ENCODE measurements at places on chromosomes 3 and 15.

DNA sequence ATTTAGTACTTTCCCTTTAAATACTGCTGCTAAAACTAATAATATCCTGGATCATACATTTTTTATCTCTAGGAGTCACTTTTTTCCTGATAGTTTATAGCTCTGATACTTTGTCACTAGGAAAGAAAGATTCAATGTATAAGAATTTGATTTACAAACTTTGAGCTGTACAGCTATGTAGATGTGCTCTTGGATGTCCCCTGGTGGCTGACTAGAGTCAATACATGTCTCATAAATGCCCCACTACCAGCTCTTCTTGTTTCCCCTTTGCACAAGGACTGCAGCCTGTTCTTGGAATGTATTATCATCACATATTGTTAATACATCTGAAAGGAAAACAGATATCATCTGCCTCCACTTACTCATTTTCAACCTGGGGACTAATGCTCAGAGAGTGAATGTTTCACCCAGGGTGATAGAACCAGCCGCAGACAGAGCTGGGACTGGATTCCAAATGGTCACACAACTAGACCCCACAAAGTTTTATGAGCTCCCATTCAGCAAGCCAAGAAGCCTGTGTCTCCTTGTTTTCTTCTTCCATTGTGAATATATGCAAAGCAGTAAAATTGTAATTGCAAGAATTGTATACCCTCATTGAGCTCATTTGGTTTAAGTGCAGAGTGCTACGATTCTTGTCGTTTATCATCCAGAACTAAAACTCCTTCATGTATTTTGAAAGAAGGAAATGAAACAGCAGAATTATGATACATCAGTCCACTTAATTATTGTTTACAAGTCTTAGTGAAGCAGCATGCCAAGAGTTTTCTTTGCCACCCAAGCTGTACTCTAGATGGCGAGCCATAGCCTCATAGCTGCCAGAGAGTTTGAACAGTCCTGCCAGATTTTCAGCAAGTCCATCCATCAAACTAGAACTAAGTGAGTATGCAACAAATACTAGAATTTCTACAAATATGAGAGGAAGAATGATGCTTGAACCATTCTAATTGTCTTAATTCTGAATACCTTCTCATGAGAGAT, 261.6 kb upstream of the LMCD1 start:
- DNase-seq = peak; percentile 44

DNA sequence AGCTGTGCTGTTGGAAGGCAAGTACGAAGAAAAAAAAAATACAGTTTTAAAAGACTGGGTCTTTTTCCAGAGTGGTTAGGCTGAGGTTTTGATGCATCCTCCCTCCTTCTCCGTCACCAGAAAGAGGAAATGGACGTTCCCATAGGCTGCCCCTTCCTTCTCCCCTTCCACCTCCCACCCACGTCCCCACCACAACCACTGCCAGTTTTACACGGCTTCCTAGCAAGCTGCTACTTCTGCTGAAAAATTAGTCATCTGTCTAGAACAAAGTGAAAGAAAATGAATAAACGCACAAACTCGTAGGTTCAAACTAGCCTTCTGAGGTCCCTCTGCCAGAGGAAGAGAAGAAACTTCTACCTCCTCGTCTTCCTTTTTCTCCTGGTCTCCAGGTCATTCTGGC, 71.6 kb upstream of the RPL35A start:
- peak; percentile 31 for DNase-seq

GRCh38 chr3:13718000-13718399, 161.9 kb downstream of the WNT7A start:
- DNase-seq = no peak

DNA sequence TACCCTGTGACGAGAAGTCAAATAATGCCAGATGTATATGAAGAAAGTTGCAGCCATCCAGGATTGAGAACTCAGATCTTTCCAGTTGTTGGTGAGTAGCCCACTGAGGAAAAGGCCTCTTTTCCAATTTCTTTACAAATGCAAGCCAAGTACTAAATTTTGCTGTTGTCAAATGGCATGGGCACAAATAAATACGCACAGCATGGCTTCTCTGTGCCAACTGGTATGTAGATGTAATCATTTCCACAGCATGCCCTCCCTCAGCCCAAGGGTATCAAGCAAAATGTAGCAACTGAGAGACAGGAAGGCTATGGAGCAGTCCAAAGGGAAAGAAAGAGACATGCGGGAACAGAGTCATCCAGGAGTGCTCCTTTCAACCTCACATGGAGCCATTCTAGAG, 105.4 kb downstream of the FGF12 start:
- DNase-seq = no peak

- no peak for DNase-seq
Measured at GRCh38 chr15:64808785-64809453, 16.5 kb downstream of the PIF1 start.

GRCh38 chr3:183081459-183082183, 17.7 kb downstream of the MCCC1 start:
- no peak for DNase-seq

GRCh38 chr3:110236976-110237610, 834.5 kb upstream of the NECTIN3 start:
- no peak for DNase-seq

- DNase-seq = no peak
Measured at GRCh38 chr3:48885753-48886152, 12.9 kb downstream of the SLC25A20 start.

GRCh38 chr15:59296181-59296617, 76.5 kb downstream of the MYO1E start:
- DNase-seq = no peak

DNA sequence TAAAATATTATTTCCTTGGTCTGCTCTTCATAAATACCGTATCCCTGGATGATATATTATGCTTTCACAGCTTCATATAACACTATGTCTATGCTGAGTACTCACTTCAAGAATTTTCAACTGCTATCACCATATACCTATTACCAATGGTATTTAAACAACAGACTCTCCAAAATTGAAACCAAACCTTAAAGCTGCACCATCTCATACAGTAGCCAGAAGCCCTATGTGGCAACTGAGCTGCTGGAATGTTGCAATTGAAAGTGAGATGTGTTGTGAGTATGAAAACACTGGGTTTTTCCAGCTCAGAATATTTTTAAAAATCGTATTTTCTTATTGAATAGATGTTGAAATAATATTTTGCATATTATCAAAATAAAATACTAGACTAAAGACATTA, 130.1 kb upstream of the GOLGA6L6 start:
- DNase-seq = no peak

- DNase-seq = no peak
Measured at GRCh38 chr15:68186671-68187397, 18.3 kb downstream of the CALML4 start.

- DNase-seq = no peak
Measured at GRCh38 chr3:21836227-21836626, 85.2 kb upstream of the ZNF385D start.

GRCh38 chr3:159924411-159924810, 64.2 kb upstream of the IL12A start:
- no peak for DNase-seq

DNA sequence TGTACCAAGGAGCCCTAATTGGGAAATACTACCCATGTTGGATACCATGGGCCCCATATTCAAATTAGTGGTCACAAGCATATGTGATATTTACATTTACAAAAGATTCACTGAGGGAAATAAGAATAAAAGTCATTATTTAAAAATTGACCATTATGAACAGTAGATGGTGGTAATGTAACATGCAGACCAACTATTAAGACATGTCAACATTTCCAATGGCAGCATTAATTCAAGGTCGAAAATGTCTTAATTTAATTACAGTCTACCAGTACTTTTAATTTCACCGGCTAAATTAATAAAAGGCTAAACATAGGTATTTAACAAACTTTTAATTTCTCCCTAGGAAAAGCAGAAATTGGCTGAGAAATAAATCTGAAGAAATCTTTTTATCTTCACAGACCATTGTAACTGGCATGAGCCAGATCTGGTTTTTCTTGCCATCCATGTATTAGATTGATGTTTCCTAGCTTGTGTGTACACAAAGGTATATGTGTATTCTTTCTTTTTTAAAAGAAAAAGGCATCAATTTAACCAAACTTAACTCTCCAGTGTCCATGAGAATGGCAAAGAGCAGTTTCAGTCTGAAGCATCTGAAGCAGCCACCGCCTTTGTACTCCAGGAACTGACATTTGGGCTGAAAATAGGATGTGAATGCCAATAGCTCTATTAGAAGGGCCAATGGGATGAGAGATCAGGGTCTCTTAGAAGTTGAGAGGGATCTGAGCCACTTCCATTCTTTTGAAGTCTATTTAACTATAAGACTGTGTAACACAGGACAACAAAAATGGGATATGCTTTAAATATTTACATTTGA, 26.6 kb downstream of the NEK11 start:
- no peak for DNase-seq

- DNase-seq = no peak
Measured at GRCh38 chr3:28577941-28578500, 229.4 kb upstream of the AZI2 start.

- DNase-seq = no peak
Measured at GRCh38 chr3:4532535-4533112, 39.5 kb downstream of the ITPR1 start.

DNA sequence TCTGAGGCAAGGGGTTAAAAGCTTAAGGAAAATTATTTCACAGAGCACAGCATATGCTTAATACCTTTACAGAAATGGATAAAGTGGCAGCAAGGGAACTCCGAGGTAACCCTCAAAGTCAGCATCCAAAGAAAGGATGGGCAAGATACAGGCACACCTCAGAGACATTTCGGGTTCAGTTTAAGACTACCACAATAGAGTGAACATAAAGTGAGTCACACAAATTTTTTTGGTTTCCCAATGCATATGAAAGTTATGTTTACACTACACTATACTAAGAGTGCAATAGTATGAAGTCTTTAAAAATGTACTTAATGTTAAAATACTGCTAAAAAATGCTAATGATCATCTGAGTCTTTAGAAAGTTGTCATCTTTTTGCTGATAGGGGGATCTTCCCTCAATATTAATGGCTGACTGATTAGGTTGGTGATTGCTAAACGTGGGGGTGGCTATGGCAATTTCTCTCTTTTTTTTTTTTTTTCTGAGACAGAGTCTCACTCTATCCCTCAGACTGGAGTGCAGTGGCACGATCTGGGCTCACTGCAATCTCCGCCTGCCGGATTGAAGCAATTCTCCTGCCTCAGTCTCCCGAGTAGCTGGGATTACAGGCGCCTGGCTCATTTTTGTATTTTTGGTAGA, 10.0 kb downstream of the UBR1 start:
- no peak for DNase-seq

DNA sequence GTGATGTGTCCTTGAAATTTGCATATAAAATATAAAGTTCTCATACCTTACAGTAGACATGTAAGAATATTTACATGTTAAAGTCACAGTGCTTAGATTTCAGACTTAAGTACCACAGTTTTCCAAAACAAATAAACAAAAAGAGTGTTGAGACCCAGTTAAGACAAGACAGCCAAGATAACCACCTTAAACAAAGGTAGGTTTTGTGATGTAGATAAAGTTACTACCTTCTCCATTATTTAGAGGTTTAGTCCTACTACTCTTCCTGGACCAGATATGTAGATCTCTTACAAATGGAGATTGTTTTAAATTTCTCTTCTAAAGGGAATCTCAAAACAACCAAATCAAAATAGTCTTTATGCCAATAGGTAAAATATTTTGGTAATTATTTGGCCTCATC, 15.7 kb downstream of the OR5H15 start:
- DNase-seq = no peak

GRCh38 chr3:100910986-100911385, 82.2 kb downstream of the ABI3BP start:
- DNase-seq = no peak

- no peak for DNase-seq
Measured at GRCh38 chr3:130515755-130516154, 1.2 kb upstream of the COL6A6 start.

GRCh38 chr15:93027413-93027812, 61.6 kb downstream of the RGMA start:
- no peak for DNase-seq

DNA sequence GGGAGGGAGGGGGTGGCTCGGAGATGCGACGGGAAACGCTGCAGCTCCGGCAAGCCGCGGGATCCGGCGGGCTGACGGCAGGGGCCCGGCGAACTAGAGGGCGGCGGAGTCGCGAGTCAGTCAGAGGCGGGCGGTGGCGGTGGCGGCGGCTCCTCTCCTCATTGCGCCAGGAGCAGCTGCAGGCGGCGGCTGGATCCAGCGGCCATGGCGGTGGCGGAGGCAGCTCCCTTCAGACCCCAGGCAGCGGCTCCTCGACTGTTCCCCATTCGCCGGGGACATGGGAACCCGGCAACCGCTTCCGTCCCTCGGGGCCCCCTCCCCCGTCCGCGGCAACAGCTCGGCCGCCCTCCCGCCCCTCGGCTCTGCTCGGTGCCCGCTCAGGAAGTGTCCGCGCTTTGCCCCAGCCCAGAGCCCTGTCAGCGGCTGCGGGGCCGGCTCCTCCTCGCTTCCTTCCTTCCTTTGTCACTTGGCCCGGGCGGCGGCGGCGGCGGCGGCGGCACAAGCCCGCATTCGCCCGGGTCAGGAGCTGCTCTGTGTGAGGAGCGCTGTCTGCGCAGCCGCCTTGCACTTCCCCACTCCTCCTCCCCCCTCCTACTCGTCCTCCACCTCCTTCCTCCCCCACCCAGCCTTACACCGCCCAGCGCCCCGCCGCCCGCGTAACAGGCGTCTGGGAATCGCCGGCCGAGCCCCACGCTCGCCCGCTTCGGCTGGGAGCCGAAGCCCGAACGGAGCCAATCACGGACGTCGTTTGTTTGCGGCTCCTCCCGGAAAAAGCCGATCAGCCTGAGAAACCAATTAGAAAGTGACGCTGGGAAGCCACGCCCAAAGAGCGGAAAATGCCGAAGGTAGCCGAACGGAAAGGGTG, at the start of gene GSK3B:
Gene GSK3B (minus strand): TSS at position 537 of the 865 bp plus-strand sequence. CDS start 1,013 bp downstream, outside the sequence.
- peak; percentile 83 for DNase-seq

- DNase-seq = no peak
Measured at GRCh38 chr15:75928680-75929608, 25.3 kb downstream of the FBXO22 start.

- DNase-seq = no peak
Measured at GRCh38 chr3:25472153-25472552, 44.1 kb downstream of the RARB start.

DNA sequence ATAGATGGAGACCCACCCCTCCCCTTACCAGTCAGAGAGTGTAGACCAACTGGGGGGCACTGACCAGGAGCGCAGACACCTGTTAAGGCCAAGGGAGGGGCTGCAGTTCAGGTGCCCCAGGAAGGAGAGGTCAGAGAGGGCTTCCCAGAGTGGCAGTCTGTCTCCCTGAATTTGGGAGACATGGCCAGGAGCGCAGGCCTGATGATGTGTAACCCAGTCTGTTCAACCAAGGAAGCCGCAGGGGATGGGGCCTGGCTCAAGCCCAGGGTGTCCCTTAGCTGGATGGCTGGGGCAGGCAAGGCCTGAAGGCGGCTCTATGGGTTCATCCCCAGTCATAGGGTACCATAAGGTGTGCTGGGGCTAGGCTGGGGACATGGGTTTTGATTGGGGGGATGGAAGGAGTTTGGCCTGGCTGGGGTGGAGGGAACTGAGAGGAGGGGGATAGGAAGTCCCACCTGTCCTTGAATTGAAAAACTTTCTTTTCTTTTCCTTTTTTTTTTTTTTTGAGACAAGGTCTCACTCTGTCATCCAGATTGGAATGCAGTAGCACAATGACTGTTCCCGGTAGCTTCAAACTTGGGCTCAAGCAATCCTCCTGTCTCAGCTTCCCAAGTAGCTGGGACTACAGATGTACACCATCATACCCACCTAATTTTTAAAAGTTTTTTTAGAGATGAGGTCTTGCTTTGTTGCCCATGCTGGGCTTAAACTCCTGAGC, 75.7 kb downstream of the SMAD6 start:
- no peak for DNase-seq

GRCh38 chr3:82044930-82045705, 283.7 kb upstream of the GBE1 start:
- no peak for DNase-seq

GRCh38 chr3:188691665-188692064, 480.1 kb upstream of the TPRG1 start:
- no peak for DNase-seq

- DNase-seq = no peak
Measured at GRCh38 chr3:80233576-80233975, 465.8 kb upstream of the ROBO1 start.

All from KG1 (cell line).